ENCODE measurements at places on chromosomes 5 and 9.

GRCh38 chr9:127546125-127546832, 65.8 kb upstream of the STXBP1 start:
- DNase-seq = no peak

DNA sequence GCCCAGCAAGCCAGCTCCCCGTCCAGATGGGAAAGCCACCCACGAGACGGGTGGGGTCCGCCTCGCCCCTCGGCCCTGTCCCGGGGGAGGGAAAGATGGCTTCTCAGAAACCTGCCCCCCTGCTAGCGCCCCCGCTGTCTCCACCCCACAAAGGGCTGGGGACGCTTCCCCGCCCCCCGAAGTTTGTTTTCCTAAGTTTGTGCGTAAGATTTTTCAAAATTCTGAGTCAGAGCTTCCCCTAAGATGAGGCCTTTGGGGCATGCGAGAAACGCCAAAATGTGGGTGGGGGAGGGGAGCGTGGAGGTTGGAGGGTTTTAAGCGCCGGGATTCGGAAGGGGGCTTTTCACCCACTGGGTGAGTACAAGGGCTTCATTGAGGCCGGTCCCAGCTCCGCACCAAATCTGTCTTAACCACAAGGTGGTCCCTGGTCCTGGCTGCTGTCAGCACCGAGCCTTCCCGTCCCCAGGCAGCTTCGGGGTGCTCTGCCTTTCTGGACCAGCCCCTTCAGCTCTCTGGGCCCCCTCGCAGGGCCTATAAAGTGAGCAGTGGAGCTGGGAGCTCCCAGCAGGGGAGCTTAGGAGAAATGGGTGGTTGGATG, 32.3 kb downstream of the PRRX2 start:
- DNase-seq = no peak

DNA sequence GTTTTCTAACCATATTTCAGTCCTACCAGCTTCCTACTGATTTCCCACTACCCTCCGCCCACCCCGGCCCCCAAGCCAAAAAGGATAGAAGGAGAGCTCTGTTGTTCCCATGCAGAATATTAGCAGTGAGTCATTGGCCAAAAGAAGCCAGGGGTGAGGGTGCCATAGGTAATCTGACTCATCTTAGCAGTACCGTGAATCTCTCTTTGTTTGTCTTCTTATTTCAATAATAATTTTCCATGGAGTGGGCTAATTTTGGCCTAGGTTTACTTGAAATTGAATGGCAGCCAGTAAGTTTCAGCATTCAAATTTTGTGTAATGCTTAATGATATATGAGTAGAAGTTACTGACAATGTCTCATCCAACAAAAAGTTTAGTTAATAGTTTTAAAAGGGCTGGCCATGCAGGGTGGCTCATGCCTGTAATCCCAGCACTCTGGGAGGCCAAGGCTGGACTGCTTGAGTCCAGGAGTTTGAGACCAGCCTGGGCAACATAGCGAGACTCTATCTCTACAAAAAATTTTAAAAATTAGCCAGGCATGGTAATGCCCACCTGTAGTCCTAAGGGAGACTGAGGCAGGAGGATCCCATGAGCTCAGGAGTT, 74.2 kb downstream of the C9orf152 start:
- DNase-seq = no peak

DNA sequence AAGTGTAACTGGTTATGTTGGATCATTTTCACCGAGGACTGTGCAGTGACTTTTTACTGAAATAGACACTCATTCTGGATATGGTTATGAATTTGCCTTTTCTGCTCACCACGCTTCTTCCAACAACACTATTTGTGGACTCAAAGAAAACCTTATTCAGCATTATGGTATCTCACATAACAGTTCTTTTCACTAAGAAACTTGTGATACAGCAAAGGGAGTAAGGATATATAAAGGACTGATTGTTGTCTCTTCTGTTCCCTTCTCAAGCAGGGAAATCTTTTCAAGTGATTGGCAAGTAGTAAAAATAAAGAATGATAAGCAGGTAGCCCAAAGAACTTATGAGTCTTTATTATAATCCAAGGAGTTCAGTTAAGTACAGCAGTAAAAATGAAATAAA, 131.5 kb upstream of the SV2C start:
- DNase-seq = no peak

GRCh38 chr5:54742417-54742891, 224.9 kb downstream of the SNX18 start:
- DNase-seq = no peak

DNA sequence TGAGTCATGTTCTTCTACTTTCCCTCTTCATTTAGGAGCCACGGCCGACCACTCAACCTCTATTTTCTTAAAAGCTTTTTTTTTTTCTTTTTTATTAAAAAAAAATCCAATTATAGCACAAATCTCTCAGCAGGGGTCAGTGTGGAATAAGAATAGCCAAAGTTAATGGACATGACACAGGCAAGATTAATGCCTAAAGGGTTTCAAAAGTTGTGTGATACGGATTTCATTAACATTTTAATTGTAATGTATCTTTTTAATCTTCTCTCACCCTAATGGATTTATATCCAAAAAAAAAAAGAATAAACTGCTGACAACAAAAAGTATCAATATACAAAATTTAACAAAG, 5.4 kb downstream of the NACC2 start:
- DNase-seq = no peak

- DNase-seq = no peak
Measured at GRCh38 chr9:111287127-111287526, 42.9 kb downstream of the OR2K2 start.

All from ecto neural progenitor cell (in vitro differentiated cells).